ENCODE measurements at places on chromosomes 12 and 14.

- DNase-seq, result no peak
Measured at GRCh38 chr14:59213368-59214315, 25.2 kb downstream of the DAAM1 start.

DNA sequence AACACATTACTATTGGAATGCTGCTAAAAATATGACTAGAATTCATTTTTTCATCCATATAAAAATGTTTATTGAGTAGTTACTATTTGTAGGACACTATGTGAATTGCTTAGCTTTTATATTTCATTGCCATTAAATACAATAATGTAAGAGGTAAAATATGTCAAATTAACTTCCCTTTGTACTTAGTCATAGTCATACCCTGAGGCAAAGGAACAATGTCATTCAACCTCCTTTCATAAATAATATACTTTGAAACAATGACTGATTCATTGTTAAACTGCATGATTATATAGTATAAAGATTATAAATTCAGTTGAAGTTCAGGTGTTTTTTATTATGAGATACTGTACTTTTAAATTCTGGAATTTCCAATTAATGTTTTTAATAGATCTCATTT is 105.2 kb downstream of the GARIN6 start:
- DNase-seq, result no peak

GRCh38 chr14:101878822-101879528 is 85.4 kb upstream of the DYNC1H1 start:
- DNase-seq, result no peak

DNA sequence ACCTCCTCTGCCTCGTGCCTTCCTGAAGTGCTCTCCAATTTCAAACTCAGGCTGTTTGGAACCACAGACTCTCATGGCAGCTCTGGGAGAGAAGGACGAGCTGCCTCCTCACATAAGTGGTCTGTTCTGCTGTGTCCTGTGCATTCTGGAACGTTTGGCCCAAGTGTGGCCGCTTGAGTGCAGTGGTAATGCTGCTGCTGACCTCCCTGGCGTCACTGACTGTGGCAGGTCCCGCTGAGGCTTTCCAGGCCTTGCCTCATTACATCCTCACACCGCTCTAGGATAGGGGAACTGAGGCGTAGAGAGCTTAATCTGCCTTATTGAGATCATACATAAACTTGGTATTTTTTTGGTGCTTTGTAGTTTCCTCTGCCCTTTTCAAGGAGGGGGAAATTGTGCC is 14.2 kb downstream of the CCDC92 start:
- DNase-seq, result no peak
